Activated naive CD4-positive, alpha-beta T cell treated with anti-CD3 and anti-CD28 coated beads for 36 hours (primary cell): ENCODE measurements at places on chromosomes 4 and X.

GRCh38 chrX:25175743-25176142, 160.0 kb upstream of the ARX start:
- no peak for DNase-seq

DNA sequence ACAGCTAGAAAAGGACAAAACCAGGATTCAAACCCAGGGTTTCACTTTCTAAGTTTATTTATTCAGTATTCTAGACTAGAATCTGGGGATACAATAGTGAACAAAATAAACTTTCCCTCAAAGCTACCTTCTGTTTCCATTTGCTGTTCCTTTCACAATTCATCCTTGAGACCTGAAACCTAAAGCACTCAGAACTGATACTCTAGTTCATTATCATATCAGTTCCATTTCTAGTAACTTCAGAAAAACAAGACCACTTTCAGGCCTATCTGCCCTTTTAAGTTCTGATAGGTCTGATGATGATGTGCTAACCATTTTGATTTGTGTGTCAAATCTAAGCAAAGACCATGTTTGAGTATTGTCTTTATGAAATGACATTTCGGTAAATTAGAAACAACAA, 7.8 kb upstream of the XK start:
- no peak for DNase-seq

DNA sequence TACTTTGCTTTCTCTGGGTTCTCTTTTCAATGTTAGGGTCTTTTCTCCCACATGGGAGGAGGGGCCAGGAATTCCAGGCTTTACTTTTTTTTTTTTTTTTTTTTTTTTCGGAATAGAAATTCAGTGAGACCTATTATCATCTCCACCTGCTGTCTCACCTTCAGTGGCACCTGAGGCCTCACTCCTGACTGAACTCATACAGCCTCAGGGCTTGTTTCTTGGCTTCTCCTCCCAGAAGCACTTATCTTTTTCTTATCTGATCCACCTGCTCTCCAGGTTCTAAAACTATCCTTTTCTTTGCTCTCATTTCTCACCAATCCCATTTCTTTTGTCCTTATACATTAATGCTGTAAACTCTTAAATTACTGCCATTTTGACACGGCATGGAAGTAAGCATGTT, 117.3 kb upstream of the PPP3CA start:
- DNase-seq, result no peak

- no peak for DNase-seq
These were observed 3.3 kb downstream of the COL4A5 start for GRCh38 chrX:108442901-108443464.

DNA sequence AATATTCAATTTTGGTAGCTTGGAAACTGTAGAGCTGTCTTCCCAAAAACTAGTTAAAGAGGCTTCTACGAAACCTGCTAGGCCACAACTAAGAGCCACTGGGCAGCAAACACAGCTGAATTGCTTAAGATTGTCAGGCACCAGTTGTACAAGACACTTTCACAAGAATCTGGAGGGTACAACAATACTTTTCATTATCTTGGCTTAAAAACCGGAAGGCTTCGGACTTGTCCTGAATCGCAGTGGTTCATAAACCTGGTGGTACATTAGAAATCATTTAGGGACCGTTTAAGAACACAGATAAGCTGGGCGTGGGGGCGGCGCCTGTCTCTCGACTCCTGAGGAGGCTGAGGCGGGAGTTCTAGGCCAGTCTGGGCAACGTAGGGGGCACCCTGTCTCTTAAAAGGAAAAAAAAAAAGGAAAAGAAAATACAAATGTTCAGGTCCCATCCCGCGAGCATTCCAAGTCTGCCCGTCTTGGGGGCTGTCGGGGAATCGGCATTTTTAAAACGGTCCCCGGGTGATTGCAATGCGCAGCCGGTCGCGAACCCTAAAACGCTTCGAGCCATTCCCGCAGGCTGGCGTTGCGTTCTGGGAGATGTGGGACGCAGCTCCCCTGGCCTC, 763 bp downstream of the PYURF start:
- DNase-seq, result peak; percentile 41

DNA sequence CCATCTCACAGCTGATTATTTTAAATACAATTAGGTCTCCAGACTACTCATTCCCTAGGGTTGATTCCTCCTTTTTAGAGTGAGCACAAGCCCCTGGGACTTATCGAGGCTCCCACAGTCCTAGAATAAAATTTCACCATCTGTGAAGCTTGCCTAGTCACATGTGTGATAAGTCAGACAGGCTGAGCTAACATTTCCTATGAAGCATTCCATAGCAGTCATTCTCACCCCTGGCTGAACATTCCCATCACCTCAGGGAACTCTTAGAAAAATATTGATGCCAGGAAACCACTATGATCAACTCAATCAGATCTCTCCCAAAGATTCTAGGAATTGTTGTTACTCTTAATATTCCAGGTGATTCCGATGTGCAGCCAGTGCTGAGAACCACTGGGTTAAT, 37.7 kb downstream of the ARHGEF9 start:
- no peak for DNase-seq

GRCh38 chrX:34764852-34765361, 107.8 kb upstream of the TMEM47 start:
- DNase-seq, result no peak

GRCh38 chr4:7742807-7743280, 196.8 kb downstream of the AFAP1 start:
- no peak for DNase-seq

- peak; percentile 87 for DNase-seq
These were observed 50.8 kb downstream of the PRPS1 start for GRCh38 chrX:107678957-107679740.

DNA sequence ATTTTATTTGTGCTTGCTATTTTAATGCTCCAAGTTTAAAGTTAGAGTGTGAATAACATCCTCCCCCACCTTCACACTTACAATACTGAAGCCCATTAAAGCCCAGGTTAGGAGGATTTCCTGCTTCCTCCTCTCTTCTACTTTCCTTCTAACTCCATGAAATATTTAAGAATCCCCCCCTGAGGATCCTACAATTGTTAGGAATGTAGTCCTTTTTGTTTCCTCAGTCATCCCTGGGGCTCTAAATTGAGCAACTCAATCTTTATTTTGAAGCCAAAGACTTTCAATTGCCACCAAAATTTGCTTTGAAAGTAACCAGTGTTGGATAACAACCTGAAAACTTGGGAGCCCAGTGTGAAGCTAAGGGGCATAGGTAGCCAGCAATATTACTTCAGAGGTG, 276.9 kb downstream of the FAM47A start:
- no peak for DNase-seq

DNA sequence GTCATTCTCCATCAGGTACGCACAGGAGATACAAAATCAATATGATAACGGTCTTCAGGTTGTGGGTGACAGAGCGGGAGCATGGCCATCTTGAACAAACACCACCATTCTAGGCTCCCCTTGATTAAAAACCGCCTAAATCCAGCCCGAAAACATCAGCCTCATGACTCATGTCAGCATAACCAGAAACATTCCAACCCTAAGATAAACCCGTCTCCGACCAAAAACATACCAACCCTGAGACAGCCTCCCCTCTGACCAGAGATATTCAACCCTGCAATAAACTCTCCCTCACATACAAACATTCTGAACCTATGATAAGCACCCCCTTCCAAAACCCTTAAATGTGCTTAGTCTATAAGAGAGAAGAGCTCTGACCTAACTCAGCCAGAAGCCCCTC, 157.9 kb downstream of the DHRSX start:
- DNase-seq, result no peak

DNA sequence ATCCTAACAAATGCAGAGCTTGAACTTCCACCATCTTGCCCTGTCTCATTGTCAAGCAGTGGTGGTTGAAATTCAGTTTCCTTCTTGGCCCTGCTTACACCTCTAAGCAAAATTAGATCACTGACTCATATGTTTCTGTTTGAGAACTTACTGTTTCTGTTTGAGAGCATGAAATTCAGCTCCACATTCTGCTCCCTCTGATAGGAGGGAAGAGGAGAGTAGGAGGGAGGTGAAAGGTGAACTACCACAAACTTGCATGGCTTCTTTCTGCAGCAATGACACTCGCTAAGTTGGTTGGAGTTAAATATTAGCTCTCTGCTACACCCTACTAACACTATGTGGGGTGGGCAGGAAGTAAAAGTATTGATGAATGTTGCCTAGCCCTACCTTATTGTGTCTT, 117.8 kb upstream of the EDA2R start:
- DNase-seq, result no peak

DNA sequence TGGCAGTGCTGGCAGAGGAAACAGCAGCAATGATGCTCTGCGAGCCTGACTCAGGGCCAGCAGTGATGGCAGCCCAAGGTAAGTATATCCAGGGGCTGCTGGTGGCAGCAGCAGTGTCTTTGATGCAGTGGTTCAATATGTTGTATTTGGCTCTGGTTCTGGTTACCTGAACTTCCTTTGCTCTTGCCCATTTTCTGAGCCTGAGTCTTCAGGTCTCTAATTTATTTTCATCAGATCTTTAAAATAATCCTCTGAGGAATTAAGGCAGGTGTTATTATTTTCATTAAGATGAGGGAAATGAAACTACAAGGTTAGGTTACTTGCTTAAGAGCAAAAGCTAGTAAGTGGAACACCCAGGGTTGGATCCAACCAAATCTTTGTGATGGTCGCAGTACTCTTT, 102.8 kb upstream of the BMP2K start:
- DNase-seq, result no peak

DNA sequence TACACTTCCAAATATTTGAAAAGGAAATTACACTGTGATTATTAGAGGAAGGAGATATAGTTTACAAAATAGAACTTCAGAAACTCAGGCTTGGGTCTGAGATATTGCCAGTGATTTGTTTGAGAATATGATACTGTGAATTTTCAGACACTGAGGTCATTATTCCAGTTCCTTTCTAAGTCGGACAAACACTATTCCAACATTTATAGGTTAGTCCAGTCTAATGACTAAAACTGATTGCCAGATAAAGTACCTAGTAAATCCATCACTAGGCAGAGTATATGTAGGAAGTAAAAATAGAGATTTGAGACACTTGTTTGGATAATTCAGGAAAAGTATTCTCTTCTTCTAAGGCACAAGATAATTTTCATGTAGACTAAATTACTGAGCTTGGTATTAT, 13.2 kb downstream of the MTTP start:
- no peak for DNase-seq

GRCh38 chr4:99404595-99405287, 30.4 kb downstream of the ADH7 start:
- DNase-seq, result no peak

GRCh38 chr4:76830612-76830963, 67.4 kb downstream of the SOWAHB start:
- DNase-seq, result no peak

- DNase-seq, result no peak
These were observed 188.8 kb downstream of the LRBA start for GRCh38 chr4:150826306-150826705.

DNA sequence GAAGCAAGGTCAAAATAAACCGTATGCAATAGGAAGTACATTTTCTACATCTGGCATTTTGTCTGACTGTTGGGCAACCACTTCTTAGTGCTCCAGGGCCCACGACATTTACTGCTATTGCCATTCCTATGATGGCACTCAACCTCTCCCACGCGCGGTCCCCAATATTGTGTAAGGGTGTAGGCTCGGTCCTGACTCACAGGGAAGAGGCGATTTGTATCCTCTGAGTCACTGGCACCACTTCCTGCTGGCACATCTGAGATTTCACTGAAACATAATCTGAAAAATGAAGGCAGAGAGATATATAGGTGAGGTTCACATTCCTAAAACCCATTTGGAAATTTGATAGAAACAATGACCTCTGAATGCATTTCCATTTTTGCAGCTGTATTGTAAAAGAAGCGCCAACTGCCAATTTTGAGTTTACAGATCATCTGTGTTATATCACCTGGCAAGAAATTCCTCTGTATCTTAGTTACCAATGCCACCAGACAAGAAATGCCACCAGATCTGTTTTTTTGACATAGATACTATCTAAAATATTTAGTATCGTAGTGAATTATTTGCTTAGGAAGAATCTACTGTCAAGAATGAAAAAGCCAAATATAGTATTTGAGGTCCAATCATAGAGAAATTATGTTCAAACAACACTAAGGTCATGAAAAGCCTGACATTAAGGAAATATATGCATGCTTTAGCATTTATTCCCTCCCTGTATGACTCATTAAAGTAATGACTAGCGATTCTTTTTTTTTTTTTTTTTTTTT, 9.8 kb downstream of the EREG start:
- peak; percentile 6 for DNase-seq

DNA sequence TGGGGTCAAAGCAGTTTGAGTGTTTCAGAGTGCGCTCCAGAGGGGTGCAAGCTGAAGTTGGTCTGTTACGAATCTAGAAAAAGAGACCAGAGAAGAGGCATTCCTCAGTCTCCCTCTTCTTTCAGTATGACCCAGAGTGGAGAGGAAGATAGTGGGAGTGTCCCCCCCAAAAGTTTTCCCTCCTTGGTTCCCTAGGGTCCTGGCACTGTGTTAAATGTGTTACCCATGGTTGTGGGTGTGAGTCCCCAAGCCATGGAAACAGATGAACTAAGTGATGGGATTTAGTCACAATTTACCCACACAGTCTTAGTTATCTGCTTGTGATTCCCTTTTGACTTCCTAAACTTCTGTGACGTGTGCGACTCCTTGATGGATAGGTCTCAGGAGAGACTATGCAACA, 27.0 kb upstream of the NAF1 start:
- DNase-seq, result no peak

GRCh38 chr4:54547299-54548097, 110.3 kb upstream of the KIT start:
- DNase-seq, result no peak

DNA sequence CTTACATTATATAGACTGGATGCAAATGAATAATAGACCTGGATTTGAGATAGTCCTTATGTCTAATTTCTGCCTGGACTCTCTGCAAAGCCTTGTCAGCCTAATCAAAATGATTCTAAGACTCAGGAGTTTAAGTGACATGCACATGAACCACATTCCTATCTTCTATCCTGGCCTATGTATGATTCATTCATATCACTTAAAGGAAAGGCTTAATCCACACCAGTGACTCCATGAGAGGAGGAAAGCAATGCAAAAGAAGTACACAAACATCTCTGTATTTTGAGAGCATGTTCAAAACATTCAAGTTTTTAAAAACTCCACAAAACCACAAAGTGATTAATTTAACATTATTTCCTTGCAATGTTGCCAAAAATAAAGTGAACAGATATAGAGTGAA, 14.6 kb downstream of the AMOT start:
- no peak for DNase-seq

GRCh38 chrX:10230222-10230621, 73.4 kb downstream of the CLCN4 start:
- DNase-seq, result no peak

GRCh38 chr4:184261246-184261645, 43.6 kb upstream of the ENPP6 start:
- DNase-seq, result no peak

DNA sequence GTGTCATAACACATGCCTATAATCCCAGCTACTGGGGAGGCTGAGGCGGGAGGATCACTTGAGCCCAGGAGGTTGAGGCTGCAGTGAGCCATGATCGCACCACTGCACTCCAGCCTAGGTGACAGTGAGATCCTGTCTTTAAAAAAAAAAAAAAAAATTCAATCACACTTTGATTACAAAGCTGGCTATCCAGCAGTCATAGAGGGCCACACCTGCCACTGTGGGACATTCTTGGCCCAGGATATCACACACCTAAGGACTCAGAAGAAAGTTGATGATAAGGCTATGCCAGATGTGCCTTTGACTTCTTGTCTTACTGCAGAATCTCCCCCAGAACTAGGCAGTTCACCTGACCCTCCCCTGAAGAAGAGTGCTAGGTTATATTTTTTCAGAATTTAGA, 122.5 kb upstream of the GALNT7 start:
- DNase-seq, result no peak
